ENCODE measurements at places on chromosomes 6 and 20.

- DNase-seq, result no peak
Measured at GRCh38 chr20:40422656-40423055, 266.4 kb downstream of the MAFB start.

- DNase-seq, result no peak
Measured at GRCh38 chr6:143784316-143784715, 58.8 kb upstream of the LTV1 start.

DNA sequence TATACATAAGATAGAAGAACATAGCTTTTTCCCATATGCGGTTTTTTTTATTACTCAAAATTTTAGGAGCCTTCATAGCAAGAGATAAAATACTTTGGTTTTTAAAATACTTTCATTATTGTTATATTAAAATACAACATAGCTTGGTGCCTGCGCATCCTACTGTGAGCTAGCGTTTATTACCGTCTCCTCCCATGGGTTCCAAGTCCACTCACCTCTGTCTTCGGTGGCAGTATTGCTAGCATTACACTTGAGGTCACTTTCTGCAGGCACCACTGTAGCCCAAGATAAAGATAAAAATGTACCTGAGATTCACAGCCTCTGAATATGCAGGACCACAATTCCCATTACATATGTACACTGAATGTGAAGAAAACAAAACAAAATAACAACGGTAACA lies 326.7 kb downstream of the TPBG start:
- DNase-seq, result no peak

DNA sequence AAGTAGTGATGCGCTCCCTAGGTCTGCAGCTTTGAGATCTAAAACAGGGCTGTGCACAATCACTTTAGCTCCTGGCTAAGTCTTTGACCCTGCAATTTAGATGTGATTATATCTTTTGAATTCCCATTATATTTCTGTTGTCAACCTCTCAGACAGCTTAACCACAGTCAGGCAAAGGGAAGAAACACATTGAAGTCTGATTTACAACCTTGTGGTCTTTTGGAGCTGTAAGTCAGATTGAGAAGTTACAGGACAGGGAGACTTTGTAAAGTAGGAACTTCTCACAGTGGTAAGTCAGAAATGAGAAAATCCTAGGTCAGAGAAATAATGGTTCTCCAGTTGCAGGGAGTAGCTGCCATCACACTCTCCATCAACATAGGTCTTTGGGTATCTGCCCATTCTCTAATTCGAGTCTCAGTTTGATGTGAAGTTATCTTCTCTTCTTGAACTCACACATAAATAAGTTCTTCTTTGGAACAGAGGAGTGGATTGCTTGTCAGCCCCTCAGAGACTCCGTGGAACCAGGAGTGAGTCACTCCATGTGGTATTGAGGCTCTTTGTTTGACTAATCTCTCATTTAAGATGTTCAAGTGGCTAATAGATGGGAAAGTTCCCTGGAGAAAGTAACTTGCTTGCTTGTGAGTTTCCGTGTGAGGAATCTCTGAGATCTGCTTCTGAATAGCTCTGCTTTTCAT lies 35.0 kb upstream of the SGK1 start:
- peak; percentile 83 for DNase-seq

- DNase-seq, result no peak
Measured at GRCh38 chr6:106324726-106325335, 729 bp downstream of the ATG5 start.

Data from fibroblast of skin of right quadriceps (primary cell).